Globus pallidus (tissue), 1 donor: ENCODE measurements at places on chromosomes 7 and 10.

DNA sequence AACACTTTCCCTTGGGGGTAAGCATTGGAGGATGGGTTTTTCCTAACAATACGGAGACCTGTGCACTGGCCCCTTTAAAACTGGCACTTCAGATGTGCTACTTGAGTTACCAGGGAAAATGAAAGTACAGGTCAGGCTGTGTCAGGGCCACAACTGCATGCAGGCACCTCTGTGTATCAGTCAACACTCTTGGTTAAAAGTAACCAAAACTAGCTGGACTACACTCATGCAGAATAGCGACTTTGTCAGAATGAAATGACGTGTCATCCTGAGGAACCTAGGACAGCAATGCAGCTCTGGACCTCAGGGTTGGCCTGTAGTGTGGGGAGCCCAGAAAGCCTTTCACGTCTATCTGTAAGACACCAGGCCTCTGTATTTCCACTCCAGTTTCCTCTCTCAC, 33.8 kb upstream of the SMKR1 start:
- DNase-seq: no peak

DNA sequence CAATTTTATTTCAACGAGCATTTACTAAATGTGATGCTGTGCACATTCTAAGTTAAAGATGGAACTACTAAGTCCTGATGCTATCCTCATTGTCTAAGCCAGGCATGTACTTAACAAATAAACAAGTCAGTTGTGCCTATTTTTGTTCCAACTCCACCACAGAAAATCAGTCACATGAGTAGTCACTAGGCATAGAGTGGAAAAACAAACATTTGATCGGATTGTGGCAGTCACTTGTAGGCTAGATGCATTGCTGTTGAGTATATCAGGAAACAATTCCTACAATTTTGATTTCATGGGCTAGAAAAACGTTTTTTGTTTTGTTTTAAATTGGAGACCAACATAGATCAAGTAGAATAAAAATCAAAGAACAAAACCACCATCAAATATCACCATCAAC, 177.6 kb upstream of the SLC25A13 start:
- DNase-seq: no peak

DNA sequence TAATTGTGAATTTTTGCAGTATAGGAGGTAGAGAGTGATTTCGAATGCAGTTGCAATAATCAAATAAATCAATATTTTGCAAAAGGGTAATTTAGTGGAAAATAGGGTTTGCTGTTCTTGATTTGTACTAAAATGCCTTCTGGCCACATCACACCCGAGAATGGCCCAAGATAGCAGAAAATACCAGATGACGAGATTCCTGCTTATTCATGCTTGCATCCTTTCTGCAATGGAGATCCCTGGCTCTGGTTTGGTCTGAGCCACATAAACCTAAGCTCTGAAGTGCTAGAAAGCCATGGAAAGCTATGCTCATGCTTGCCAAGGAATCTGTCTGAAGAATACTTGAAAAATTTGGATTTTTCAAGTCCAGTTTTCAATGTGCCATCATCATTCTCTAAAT, 634.2 kb upstream of the COBL start:
- no peak for DNase-seq

GRCh38 chr10:72564596-72564995, 61.3 kb downstream of the MICU1 start:
- no peak for DNase-seq
